ENCODE measurements at places on chromosomes 1 and 21.

- DNase-seq = no peak
Measured at GRCh38 chr1:232878086-232878485, 72.3 kb upstream of the NTPCR start.

DNA sequence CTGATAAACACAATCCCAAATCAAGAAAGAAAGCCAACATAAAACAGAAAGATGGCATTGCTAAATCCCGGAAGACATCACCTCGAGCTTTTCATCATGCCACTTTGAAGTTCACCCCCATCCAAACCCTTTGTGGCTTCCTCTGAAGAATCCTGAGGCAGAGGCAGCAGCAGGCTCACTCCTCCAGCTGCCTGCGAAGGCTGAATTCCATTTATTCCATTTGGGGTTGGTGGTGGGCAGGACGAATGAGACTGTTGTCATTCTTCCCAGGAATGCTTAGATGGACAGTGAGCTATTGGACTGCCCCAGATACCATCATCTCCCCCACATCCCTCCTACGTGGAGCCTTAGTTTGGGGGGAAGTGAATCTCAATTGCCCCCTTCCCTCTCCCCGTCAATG, 437.5 kb downstream of the SMYD3 start:
- DNase-seq = no peak

DNA sequence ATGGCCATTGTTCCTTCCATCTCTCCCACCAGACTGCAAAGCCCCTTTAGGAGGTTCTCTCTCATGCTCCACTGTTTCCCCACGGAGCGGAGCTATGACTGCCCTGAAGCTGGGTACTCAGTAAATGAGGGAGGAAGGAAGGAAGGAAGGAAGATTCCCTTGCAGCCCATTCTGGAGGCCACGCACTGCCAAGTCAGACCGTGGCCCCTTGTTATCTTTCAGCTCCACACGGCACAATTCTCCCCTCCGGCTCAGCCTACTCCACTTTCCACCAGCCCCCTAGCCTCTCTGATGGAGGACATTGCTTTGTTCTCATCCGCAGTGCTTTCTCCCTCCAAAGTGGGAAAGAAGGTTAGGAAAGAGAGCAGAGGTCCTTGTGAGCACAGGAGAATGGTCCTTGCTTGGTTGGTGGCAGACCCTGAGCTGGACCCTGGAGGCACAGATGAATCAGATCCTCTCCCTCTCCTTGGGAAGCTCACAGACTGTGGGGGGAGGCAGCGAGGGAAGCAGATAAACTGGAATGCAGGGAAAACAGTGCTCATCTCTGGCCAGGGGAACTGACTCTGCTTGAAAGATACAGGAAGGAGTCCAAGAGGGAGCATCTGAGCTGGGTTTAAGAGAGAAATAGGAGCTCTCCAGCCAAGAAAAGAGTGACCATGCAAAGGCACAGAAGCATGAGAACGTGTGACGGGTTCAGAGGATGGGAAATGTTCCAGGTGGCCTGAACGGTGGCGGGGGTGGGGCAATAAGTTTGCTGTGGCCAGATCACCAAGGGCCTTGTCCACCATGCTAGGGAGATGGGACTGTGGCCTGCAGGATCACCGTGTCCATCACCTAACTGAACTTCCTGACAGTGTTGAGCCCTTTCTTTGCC, 52.6 kb downstream of the GLIS1 start:
- no peak for DNase-seq

DNA sequence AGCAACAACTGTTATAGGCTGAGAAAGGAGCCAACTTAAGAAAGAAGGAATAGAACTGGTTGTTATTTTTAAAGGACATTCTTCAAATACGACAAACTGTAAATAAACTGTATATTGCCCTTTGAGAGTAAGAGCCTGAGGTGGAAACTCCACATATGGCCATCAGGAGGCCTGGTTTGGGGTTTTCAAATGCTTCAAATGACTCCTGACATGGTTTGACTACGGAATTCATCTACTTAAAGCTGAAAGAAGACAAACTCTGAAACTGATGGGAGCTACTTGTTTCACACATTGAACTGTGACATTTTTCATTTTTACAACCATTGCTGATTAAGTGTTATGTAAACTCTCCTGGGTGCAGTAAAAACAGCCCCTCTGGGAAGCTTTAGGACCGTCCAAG, 59.8 kb downstream of the NGF start:
- DNase-seq = no peak

GRCh38 chr1:3553166-3553939, 58.0 kb downstream of the MEGF6 start:
- no peak for DNase-seq

DNA sequence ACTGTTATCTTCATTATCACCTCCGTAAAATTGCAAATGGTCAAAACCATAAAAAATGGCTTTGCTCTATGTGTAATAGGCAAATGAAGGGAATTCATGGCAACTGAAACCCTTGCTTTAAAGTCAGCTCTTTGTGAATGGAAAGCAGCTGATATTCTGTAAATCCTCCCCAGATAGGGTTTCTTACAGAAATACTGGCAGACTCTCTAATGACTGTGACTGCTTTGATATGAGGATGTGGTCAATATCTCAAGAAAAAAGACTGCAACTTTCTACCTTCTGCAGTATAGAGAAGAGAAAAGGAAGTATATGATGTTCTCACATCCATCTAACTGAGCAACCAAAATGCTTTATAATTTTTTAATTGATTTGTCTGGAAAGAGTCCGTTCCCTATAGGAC, 193.1 kb downstream of the ST6GALNAC3 start:
- no peak for DNase-seq

DNA sequence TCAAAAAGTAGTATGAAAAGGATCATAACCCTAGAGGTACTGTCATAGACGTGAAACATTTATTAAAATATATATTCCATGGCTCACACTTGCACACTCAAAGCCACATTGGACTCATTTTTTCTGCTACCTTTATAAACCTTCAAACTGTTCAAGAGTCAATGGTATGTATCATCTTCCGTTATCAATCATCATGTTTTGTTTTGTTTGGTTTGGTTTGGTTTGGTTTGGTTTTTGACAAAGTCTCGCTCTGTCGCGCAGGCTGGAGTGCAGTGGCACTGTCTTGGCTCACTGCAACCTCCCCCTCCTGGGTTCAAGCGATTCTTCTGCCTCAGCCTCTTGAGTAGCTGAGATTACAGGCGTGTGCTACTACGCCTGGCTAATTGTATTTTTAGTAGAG, 1.8 kb downstream of the IFNAR2 start:
- DNase-seq = no peak

DNA sequence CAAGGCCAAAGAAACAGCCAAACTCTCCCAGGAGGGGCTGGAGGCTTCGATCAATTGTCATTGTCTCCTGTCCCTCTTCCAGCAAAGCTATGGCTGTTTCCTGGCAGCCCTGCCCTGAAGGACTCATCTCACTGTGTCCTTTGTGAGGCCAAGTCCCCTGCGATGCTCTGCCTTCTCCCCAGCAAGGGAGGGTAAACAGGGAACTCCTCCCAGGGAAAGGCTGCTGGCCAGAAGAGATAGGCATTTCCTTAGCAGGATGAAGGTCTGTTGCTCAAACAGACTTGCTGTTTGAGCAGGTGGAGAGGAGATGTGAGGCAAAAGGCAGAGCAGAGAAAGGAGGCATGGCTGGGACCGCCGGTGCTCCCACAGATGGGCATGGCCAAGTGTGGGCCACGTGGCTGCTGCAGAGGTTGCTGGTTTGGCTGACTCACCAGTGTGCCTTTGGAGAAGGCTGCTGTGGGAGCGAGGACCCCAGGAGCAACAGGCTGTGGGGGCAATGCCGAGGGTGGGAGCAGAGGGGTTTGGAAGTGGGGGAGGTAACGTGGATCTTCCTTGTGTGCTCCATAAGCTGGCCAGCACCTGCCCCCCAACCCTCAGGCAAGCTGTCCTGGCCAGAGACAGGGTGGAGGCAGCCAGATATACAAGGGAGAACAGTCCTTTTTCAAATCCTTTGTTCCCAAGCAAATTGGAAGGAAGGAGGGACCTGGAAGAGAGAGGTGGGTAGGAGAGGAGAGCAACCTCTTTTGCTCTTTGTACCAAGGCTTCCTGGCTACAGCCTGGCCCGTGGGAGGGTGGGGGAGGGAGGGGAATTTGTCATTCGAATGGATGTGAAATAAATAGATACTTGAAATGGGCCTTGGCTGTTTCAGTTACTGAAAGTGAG, 449.8 kb downstream of the SIPA1L2 start:
- DNase-seq = no peak

- DNase-seq = no peak
Measured at GRCh38 chr1:86423873-86424272, at the start of gene CLCA2. CLCA2 (plus strand) TSS chr1:86424171; CDS start chr1:86424248, 77 bp downstream.

DNA sequence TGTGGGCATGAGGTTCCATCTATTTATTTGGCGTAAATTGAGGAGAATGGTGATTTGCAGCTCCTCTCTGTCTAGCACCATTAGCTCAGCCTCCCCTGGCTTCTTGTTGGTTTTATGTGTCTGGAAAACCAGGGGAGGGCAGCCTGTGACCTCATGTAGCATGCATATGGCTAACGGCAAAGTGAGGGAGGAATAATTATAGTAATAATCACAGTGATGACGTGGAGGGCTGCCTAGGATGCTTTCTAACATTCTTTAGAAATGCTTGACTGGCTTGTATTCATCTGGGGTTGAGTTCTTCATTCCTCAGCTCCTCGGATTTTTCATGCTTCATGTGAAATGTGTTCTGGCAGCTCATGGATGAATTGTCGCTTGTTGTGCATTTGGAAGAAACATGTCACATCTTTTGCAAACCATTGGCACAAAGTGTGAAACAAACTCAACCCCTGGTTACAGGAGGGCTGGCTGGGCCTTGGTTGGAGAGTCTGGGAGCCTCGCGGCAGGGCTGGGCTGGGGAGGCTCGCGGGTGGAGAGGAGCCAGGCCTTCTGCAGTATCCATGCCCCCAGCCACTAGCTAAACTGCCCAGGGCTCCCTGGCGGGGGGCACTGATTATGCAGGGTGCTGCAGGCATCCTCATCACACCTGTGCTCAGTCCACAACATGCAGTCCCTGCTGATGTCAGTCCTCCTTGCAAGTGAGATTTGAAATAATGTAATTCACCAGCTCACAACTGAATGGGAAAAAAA, 149.6 kb downstream of the DISC1 start:
- DNase-seq = no peak

- peak; percentile 28 for DNase-seq
Measured at GRCh38 chr1:178543290-178543607, 30.3 kb downstream of the TEX35 start.

- no peak for DNase-seq
Measured at GRCh38 chr1:91015358-91015780, 6.5 kb downstream of the ZNF644 start.

GRCh38 chr1:236281654-236282424, at the start of gene ERO1B:
ERO1B (minus strand) TSS chr1:236281958; CDS start chr1:236281783, 175 bp downstream.
- DNase-seq = peak; percentile 79

DNA sequence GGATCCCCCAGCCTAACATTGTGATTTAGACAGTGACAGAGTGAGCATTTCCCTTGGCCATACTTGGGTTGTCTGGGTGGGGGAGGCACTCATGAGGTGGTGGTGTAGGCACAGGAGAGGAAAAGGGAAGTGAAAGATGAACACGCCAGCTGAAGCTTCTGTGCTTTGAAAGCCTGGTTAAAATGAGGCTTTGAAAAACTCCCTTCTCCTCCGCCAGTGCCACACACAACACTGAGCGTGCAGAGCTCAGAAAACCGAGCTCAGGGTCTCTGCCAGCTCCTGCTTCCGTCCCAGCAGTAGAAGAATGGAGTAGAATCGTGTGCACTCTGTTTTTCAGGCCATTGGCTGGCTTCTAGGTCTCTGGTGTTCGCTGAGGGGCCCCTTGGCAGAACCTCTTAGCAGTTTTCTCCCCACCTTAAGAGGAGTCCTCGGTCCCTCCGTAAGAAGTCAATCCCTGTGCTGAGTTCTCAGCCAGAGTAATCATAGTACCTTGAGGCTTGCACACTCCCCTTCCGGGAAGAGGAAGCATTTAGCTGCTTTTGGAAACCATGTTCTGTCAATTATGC, 12.9 kb downstream of the PLEKHM2 start:
- peak; percentile 75 for DNase-seq

GRCh38 chr1:27179379-27179778, 24.5 kb upstream of the SLC9A1 start:
- DNase-seq = no peak

DNA sequence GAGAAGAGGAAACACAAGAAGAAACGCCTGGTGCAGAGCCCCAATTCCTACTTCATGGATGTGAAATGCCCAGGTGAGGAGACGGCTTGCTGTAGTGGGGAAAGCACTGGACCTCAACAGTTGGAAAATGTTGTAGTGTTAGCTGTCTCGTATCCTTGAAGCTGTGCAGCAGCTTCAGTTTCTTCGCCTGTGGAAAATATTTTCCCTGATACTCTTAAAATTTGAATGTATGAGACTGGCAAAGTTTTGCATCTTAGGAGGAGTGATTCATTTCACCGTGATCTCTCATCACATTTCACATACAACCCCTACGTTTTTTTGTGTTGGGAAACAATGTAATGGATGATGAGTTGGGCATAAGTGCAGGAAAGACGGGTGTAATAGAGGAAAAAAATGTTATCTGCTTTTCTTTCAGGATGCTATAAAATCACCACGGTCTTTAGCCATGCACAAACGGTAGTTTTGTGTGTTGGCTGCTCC, 629 bp downstream of the RPS27 start:
- no peak for DNase-seq

All from GM12892 (cell line).